ENCODE measurements at places on chromosomes 13 and 19.

GRCh38 chr13:90751026-90751425, 596.5 kb upstream of the MIR17HG start:
- DNase-seq, result no peak

GRCh38 chr19:5059213-5059574, 90.3 kb downstream of the KDM4B start:
- no peak for DNase-seq

DNA sequence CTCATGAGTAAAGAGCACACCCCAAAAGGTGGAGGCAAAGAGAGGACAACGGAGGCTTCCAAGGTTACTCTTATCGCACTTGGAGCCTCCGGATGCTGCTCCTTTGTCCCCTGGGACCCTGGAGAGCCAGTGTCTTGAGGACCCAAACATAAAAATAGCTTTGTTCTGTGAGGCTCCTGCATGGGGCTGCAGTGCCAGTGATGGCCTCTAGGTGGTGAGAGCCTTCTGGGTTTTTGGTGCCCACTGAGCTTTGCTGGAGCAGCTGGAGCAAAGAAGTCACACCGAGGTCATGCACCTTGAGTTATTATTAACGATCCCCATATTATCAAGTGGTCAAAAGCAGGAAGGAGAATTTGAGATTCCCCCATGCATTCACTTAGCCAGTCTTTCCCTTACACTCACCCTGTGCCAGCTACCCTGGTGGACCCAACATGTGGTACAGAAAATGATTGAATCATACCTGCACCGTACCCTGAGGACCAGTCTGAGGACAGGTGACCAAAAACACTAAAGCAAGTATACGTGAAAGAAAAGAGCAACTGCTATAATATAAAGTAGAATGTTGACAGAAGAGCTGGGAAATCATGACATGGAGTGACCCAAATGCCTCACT, 41.5 kb downstream of the ZNF682 start:
- no peak for DNase-seq

- DNase-seq, result no peak
Observed at GRCh38 chr19:7914598-7915045, at the start of gene TGFBR3L. TSS of gene TGFBR3L (plus strand) at chr19:7914830.

- peak; percentile 51 for DNase-seq
Observed at GRCh38 chr13:36788276-36788675, 30.7 kb upstream of the RFXAP start.

GRCh38 chr13:97627566-97627965, 193.6 kb downstream of the RAP2A start:
- peak; percentile 87 for DNase-seq

GRCh38 chr19:5826531-5827341, 12.8 kb downstream of the FUT6 start:
- peak; percentile 17 for DNase-seq

DNA sequence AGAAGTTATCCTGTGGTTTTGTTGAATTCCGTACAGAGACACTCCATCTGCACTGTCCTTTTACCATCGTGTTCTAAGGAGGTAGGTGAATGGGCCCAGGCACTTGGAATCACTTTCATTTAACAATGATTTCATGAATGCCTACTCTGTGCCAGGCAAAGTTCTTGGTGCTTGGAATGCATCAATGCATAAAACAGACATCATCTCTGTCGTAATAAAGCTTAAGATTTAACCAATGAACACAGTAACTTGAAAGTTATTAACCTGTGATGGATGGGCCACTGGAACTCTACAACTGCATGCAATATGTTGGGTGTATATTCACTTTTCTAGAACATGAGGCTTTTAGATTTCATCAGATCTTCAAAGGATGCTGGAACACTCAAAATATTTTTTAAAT, 14.1 kb upstream of the STARD13 start:
- DNase-seq, result no peak

All from fibroblast of the aortic adventitia (primary cell).